AG09309 (cell line): ENCODE measurements at places on chromosomes 7 and 10.

- no peak for DNase-seq
These were observed 31.4 kb downstream of the EN2 start for GRCh38 chr7:155489158-155489840.

DNA sequence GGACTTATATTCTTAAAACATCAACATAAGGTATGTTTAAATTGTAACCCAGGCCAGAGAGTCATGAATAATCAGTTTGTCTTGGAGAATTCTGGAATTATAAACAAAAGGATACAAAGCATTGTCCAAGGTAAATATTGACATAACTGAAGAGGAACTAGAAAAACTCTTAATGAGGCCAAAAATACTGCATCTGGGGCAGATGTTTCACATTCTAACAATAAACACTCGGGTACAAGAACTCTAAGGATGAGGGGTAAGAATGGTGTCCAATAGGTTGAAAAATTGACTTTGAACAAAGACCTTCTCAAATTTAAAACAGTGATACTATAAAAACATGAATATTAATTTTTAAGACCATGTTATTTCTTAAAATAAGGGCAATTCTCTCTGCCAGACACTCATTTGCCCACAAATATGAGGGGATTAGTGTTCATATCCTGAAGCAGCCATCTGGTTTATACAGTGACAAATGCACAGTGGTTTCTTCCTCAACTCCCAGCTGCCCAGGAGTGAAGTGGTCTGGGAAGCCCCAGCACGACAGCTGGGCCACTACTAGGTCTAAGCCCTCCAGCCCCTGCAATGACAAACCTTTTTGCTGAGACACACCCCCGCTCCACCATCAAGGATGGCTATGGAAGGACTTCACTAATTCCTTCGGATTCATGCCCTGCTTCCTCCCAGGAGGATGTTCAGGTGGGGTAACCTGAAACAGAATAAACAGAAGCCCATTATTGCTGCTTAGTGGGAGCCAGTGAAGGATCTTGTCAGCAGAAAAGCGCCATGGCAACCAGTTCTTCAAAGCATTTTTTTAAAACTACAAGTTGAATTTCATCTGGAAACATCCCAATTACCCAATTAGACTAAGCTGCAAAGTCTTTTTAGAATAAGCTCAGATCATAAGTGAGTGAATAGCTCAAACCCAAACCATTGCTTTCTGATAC lies 107.5 kb upstream of the ARID5B start:
- no peak for DNase-seq

DNA sequence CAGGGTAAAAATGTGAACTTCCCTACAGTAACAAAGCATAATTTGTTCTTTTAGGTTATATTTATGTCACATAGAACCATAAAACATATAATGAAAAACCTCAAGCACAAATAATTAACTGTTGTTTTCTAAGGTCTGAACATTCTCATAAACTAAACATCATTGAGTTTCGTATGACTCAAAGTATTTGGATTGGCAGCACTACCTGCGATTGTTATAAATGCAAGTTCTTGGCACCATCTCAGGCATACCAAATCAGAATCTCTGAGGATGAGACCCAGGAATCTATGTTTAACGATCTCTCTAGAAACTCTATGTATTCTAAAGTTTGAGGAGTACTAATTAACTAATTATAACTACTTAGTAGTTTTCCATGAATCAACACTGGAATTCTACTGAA lies 22.5 kb downstream of the ORC5 start:
- DNase-seq, result no peak

DNA sequence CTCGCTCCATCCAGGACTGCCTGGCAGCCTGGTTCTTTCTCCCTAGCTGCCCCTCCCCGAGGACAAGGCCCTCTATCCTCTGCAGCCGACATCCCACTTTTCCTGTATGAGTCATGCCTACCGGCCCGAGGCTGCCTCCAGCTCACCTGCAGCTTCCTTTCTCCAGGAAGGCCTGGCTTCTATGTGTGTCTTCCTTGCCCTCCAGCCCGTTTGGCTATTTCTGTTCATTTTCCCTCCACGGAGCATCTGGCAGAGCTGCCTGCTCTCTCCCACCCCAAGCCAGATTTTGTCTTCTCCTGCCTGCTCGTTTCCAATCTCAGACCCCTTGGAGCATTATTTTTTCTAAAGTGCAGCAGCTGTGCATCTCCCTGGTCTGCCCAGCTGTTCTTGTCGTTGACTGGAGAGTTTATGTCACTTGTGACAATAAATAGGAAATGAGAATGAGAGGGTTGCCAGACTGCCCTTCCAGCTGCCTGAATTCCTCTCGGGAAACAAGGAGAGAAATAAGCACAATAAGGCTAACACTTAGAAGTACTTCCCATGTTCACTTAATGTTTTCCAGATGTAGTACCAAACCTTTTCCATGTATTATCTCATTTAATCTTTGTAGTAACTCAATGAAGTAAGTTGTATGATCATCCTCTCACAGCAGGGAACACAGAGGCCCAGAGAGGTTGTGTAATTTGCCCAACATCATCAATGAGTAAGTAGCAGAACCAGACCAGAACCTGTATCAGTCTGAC lies 19.7 kb downstream of the UBTD1 start:
- DNase-seq, result no peak

GRCh38 chr10:15879663-15880062 lies 19.4 kb upstream of the MINDY3 start:
- no peak for DNase-seq

GRCh38 chr7:129308047-129308446 lies 83.2 kb downstream of the AHCYL2 start:
- DNase-seq, result no peak

- DNase-seq, result no peak
These were observed 414.2 kb upstream of the SEMA3C start for GRCh38 chr7:81333004-81333403.

DNA sequence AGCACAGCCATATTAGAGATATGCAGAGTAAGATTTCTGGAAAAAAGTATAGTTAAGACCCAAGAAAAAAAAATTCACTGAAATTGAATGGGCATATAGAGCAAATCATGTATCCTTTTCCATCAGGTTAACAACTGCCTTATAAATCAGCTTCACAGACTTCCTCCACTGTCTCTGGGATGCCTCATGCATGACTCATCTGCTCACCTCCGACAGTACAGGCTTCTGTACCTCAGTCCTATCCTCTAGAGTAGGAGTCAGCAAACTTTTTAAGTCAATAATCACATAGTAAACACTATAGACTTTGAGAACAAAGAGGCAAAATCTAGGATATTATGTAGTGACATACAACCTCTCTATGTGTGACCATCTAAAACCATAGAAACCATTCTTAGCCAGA lies 211.6 kb upstream of the SP8 start:
- no peak for DNase-seq

DNA sequence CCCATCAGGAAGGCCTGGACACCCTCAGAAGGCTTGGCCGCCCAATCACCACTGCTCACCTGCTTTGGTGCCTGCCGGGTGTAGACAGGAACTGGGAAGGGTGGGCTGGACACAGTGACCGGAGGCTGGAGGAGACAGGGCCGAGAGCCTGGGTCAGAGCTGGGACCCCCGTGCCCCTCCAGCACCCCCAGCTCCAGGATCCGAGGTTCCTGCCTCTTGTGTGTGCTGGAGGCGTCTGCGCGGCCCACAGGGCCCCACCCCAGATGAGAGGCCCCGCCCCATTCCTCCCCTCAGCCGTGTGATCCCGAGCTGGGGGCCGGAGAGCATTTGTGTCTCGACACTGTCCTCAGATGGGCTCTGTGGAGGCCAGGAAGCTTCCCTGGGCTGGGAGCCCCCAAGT lies 9.4 kb downstream of the ADAM8 start:
- DNase-seq, result no peak

- no peak for DNase-seq
These were observed 122.2 kb downstream of the PCLO start for GRCh38 chr7:83040484-83040883.

DNA sequence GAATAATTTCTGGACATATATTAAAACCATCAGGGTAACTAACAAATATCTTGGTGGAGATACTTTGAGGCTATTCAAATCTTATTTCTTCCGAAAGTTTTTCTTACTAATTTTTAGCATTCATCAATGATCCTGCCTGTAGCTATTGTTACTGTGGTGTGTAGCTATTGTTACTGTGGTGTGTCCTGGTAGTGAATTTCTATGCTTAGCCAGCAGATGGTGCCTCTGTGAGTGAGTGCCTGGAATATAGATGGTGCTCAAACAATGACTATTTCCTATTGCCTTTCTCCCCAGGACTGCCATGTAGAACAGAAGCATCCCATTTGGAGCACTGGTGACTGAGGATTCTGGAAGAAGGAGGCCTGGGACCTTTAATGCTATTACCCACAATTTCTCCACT lies 245.7 kb downstream of the CCSER2 start:
- no peak for DNase-seq

GRCh38 chr10:11874568-11875493 lies 51.7 kb downstream of the PROSER2 start:
- no peak for DNase-seq

DNA sequence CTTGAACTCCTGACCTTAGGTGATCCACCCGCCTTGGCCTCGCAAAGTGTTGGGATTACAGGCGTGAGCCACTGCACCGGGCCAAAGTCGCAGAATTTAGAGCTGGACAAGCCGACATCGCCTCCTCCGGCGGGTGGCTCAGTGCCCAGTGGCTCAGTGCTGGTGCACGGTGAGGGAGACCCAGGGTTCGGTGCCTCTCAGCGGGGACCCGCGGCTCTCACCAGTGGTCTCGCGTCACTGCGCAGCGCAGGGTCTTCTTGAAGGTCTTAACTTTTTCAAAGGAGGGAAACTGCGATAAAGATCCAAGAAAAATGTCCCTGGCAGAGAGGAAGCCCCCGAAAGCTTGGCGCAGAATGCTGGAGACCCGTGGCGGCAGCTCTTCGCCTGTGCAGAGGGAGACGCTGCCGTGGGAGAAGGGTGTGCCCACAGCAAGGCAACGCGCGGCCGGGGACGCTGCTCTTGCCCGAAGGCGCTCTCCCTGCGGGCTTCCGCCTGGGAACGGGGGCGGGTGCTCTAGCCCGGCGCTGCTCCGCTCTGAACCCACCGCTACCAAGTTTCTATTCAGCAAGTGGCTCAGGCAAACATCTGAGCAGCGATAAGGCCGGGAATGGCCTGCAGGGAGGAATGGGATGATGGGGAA lies 324.3 kb downstream of the DNAJB6 start:
- no peak for DNase-seq

DNA sequence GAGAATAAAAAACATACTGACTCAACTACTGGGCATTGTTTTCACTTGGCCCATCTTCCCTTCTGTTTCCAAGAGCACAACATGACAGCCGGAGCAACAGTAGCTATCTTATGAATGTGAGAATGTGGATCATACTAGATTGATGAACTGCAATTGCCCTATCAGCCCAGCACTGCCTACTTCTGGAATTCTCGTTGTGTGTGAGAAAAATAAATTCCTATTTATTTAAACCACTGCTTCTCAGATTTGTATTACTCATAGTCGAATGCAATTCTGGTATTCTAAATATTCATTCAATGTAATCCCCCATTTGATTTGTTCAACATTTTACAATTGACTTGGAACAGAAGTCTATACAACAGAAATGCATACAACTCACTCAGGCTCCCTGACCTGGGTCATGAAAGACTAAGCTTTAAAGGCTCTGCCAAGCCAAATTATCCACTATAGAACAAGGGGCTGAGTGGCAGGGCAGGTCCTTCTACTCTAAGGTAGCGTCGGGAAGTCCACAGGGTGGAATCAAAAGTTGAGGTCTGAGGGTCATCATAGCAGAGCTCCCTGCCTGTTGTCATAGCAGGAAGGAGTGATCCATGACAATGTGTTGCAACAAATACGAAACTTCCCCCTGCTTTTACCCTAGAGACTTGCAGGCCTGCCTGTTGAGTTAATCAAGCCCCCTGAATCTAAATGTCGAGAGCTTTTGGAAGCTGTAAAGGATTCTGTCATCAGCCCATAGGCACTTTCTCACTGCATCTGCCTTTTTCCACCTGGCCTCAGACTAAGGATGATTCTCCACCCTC lies 12.4 kb upstream of the JAZF1 start:
- no peak for DNase-seq

- DNase-seq, result no peak
These were observed 29.3 kb downstream of the PLEKHS1 start for GRCh38 chr10:113780681-113781250.

DNA sequence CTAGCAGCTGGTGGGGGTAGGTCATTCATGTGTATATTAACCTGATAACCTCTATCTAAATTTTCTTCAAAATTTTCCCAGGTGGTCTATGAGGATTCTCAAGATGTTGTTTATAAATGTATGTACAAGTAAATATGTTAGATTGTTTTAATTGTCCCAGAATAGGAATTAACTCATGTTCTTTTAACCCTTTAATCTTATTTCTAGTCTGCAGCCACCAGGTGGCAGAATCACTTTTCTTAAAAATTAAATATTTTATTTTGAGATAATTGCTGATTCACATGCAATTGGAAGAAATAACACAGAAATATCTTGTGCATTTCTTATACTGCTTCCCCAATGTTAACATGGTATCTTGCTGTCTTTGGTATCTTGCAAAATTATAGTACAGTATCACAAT lies 589.5 kb downstream of the ARL4A start:
- DNase-seq, result no peak

GRCh38 chr7:63025815-63026214 lies 972.8 kb upstream of the ZNF722 start:
- DNase-seq, result no peak

DNA sequence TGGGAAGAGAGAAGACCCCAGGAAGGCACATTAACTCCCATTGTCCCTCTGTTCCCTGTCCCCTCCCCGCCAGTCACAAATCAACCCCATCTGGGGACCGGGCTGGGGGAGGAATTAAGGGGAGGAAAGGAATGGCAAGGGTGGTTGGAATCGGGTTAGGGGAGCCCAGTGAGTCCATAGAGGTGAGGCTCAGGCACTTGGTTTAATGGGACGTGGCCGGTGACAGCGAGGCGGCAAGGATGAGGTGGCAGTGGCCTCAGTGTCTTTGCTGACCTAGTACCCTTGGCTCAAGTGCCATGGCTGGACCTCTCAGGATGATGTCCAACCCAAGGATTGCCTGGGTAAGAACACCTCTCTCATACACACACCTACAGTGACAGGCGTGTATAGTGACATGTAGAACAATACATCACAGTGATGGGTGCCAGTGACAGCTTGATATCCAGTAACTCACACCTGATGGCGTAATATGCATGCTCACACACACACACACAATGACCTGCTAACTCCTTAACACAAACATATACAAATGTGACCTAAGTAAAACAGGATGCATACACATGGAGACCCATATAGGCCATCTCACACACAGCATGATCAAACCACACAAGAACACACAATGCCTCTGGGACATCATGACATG lies 12.3 kb downstream of the KCNIP2 start:
- no peak for DNase-seq
